ENCODE measurements at places on chromosomes 5 and 9.

DNA sequence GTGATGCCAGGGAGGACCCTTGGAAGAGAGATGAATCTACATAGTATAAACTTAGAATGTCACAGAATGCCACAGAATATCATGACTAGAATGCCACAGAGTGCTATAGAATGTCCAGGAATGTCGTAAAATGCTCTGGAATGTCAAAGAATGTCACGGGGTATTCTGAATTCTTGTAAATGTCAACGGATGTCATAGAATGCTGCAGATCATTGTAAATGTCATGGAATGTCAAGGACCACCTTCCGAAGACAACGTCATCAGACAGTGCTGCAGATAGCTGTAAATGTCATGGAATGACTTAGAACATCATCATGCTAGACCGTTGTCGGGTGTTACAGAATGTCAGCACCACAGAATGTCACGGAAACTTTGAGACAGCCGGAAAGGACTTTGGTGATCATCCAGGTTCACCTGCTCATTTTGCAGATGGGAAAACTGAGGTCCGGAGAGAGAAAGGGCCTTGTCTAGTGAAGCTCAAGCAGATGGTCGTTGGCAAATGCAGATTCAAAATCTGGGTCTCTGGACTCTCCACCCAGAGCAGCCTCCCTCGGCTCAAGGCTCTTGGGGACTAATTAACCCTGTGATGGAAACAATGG is 117.1 kb downstream of the LHX2 start:
- peaks cover 2% of the 10 kb centered on the region for H3K4me1 ChIP-seq
- H3K27ac ChIP-seq = no peak overlapping the region
- H3K27me3 ChIP-seq = no peaks in the 10 kb centered on the region
- no peaks in the 10 kb centered on the region for H3K36me3 ChIP-seq
- H3K4me3 ChIP-seq = no peak overlapping the region

GRCh38 chr5:170519549-170519948 is 15.7 kb downstream of the KCNIP1 start:
- H3K4me1 ChIP-seq = no peaks in the 10 kb centered on the region
- H3K36me3 ChIP-seq = no peaks in the 10 kb centered on the region

DNA sequence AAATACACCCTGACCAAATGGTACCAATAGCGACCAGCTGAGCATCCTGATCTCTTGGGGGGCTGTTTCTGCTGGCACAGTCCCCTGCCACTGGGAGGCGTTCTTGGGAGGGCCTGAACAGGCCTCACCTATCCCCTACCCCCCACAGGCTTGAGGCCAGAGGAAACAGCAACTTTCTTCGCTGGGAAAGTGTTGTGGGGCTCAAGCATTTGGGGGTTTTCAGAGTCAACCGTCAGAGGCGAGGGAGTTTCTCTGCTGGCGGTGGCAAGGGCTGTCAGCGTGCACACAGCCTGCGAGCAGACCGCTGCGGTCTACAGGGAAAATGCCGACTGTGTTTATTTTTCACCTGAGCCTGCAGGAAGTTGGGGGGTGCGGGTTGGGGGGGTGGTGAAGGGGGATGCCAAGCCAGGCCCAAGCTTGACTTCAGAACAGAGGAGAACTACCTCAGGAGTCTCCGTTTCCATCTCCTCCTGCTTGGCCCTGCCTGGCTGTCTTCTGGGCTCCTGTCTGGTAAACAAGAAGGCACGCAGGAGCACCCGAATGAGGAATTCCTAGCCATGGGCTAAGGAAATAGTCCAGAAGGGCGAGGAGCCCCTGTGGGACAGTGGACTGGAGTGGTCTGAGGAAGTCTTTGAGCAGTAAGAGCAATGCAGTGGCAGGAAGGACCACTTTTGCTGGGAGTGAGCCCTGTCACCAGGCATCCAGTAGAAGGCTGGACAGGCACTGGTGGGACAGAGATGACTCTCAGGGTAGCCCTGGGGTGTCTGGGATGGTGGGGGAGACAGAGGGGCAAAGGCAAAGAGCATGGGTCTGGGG is 18.1 kb downstream of the TCF7 start:
- H3K4me1 ChIP-seq = peaks cover 98% of the 10 kb centered on the region
- peak overlapping the region; percentile 98 for H3K27ac ChIP-seq
- peaks cover 50% of the 10 kb centered on the region for H3K36me3 ChIP-seq
- no peaks in the 10 kb centered on the region for H3K27me3 ChIP-seq
- H3K4me3 ChIP-seq = peak overlapping the region; percentile 29

GRCh38 chr5:163914910-163915309 is 409.5 kb downstream of the MAT2B start:
- H3K27me3 ChIP-seq = no peaks in the 10 kb centered on the region
- no peaks in the 10 kb centered on the region for H3K4me1 ChIP-seq

DNA sequence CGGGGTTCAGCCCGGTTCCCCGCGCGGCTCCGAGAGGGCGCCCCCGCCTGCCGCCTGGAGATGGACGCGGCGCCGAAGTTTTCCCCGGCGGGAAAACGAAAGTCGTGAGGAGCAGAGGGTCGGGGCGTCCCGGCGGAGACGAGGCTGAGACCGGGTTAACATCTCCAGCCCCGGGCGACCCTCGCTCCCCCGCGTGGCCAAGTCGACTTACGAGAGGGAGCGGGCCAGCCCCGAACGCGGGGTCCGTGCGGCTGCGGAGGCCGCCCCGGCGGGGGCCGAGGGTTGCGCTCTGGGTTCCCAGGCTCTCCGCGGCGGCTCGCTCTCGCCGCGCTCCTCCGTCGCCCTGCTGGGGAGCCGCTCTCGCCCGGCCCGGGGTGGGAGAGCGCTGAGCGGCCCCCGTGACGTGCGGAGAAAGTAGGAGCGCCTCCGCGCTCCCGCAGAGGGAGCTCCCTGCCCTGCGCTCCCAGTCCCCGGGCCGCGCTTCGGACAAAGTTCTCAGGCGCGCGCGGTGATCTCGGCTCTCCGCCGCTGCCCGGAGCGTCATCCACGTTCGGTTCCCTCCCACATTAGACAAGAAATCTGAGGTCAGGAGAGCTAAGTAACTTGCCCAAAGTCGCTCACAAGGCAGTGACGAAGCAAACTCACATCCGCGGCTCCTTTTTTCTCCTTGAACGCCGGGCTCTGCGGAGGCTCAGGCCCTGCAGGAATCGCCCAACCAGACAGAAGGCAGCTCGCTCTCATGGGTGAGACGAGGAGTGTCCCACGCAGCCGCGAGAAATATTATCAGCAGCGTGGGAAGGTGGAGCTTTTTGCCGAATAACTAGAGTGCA is 1.2 kb upstream of the GCNT4 start:
- peak; percentile 20 for DNase-seq
- no peaks in the 10 kb centered on the region for H3K36me3 ChIP-seq
- peak overlapping the region; percentile 80 for H3K4me3 ChIP-seq
- no peaks in the 10 kb centered on the region for H3K27me3 ChIP-seq
- peaks cover 48% of the 10 kb centered on the region for H3K4me1 ChIP-seq

- no peaks in the 10 kb centered on the region for H3K36me3 ChIP-seq
- no peak for DNase-seq
- H3K27ac ChIP-seq = no peak overlapping the region
- no peak overlapping the region for H3K4me3 ChIP-seq
- H3K4me1 ChIP-seq = no peaks in the 10 kb centered on the region
These were observed 182.7 kb downstream of the TAF11L14 start for GRCh38 chr5:17816944-17817343.

DNA sequence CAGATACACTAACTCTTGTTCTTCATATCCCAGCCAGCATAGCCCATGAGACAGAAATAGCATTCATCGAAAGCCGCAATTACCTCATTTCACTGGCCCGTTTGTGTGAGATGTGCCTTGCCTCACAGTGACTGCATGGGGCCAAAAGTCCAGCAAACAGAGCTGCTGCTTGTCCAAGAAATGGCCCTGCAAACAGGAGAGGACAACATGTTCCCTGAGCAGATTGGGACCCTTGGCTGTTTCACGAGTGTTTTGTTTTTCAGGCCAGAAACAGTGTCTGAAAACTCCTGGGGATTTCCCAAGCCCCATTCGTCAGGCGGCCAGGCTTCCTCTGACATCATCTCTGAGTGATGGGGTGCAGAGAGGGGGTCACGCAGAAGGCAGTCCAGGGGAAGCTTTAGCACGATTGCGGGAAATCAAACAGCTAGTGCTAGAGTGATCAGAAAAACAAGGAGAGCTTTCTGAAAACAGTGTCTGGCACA is 503.6 kb upstream of the PAPPA start:
- no peaks in the 10 kb centered on the region for H3K27me3 ChIP-seq
- H3K4me3 ChIP-seq = no peak overlapping the region
- no peaks in the 10 kb centered on the region for H3K4me1 ChIP-seq
- no peak overlapping the region for H3K27ac ChIP-seq
- DNase-seq = no peak

DNA sequence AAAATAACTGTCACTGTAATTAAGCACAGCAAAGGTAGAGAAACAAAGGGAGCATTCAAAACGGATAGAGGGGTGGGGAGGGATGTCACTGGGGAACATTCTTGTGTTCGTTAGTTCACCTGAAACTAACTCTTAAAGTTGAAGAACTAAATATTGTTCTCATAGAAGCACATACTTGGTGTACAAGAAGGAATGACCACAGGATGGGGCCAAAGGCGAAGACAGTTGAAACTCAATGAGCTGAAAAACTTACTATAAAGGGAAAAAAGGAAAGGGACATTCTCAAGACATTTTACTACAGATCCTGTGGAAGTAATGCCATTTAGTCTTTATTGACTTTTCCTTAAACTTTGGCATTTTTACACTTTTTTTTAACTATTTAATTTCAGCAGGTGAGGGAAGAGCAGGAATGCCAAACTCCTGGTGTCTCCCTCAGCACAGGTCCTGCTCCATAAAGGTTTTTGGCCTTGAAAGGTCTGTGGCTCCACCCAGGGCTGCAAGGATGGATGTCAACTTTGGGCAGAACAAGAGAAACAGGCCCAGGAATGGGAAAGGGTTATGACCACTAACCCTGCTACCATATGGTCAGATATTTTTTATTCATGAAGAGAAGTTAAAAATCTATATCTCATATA is 197.6 kb upstream of the RASA1 start:
- no peak overlapping the region for H3K4me3 ChIP-seq
- no peaks in the 10 kb centered on the region for H3K36me3 ChIP-seq
- H3K27me3 ChIP-seq = no peaks in the 10 kb centered on the region
- H3K27ac ChIP-seq = no peak overlapping the region
- peaks cover 8% of the 10 kb centered on the region for H3K4me1 ChIP-seq
- DNase-seq = no peak

GRCh38 chr9:131951905-131952304 is 127.8 kb downstream of the MED27 start:
- no peaks in the 10 kb centered on the region for H3K27me3 ChIP-seq
- no peak overlapping the region for H3K27ac ChIP-seq
- DNase-seq = no peak

- no peak overlapping the region for H3K27ac ChIP-seq
- no peak for DNase-seq
- H3K4me3 ChIP-seq = no peak overlapping the region
These were observed 116.9 kb upstream of the MEF2C start for GRCh38 chr5:88999853-89000252.

- no peak for DNase-seq
- H3K27me3 ChIP-seq = no peaks in the 10 kb centered on the region
- no peaks in the 10 kb centered on the region for H3K4me1 ChIP-seq
These were observed 1218.7 kb downstream of the EFNA5 start for GRCh38 chr5:106451998-106452397.

- DNase-seq = no peak
- no peaks in the 10 kb centered on the region for H3K4me1 ChIP-seq
- no peaks in the 10 kb centered on the region for H3K36me3 ChIP-seq
- H3K27ac ChIP-seq = no peak overlapping the region
- no peak overlapping the region for H3K4me3 ChIP-seq
These were observed 298.8 kb downstream of the RASEF start for GRCh38 chr9:82764061-82764668.

DNA sequence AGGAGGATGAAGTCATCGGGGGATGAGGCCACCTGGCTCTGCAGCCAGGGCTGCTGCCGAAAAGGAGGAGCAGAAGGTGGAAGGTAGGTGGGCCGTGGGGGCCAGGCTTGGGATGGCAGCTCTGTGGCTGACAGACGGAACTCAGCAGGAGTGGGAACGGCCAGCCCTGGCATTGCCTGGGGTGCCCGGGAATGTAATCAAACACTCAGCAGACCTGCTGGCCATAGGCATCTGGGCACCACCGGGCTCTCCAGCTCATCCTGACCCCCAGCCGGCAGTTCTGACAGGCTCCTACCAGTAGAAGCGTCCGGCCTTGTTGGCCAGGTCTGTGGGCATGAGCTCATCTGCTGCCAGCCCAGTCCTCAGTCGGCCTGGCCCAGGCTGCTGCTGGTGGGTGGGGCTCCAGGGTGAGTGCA is 4.3 kb upstream of the FAT2 start:
- no peaks in the 10 kb centered on the region for H3K4me1 ChIP-seq
- no peak for DNase-seq
- no peaks in the 10 kb centered on the region for H3K27me3 ChIP-seq
- H3K4me3 ChIP-seq = no peak overlapping the region
- no peaks in the 10 kb centered on the region for H3K36me3 ChIP-seq
- H3K27ac ChIP-seq = no peak overlapping the region

DNA sequence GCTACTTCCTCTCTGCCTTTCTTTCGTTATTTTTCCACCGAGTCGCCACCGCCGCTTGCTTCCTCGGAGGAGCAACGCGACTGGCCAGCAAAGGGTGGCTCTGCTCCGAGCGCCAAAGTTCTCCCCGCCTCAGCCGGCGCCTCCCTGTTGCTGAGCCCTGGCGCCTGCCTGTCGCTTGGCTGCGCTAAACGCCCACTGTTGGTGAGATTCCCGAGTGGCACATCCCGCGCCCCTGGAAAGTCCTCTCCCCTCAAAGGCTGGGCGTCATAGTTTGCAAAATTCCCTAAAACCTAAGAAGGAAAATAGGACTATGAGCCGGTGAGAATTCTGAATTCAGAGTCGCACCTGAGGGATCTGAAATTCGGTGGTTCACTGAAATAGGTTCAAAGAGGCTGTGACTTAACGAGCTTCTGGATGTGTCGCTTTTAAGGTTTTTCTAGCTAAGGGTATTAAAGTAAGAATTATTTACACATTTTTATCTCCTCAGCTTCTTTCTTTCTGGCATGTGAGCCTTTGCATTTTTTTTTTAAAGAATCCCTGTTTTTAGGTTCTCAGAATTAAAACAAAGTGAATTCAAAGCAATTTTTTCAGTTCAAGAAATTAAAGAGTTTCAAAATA is at the start of gene GRIN3A:
Gene GRIN3A (minus strand): TSS at position 82 of the 618 bp plus-strand sequence. CDS start 668 bp downstream, outside the sequence.
- no peak within 1 kb of the TSS for H3K4me3 ChIP-seq
- H3K27me3 ChIP-seq = peaks cover 8% of the 10 kb centered on the region
- H3K27ac ChIP-seq = no peak within 1 kb of the TSS
- no peak for DNase-seq
- no peaks in the 10 kb centered on the region for H3K36me3 ChIP-seq
- no peaks in the 10 kb centered on the region for H3K4me1 ChIP-seq

GRCh38 chr5:169763376-169764017 is 126.4 kb downstream of the DOCK2 start:
- no peaks in the 10 kb centered on the region for H3K4me1 ChIP-seq
- no peaks in the 10 kb centered on the region for H3K27me3 ChIP-seq
- H3K4me3 ChIP-seq = no peak overlapping the region

DNA sequence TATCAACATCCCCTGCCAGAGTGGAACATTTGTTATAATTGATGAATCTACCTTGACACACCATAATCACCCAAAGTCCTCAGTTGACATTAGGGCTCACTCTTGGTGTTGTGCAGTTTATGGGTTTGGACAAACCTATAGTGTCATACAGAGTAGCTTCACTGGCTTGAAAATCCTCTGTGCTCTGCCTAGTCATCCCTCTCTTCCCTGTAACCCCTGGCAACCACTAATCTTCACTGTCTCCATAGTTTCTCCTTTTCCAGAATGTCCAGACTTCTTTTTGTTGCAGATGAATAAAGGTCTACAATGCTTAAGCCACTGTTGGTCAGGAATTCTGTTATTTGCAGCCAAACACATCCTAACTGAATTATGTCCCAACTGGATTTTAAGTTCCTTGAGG is 22.5 kb upstream of the SUB1 start:
- H3K27ac ChIP-seq = no peak overlapping the region
- no peaks in the 10 kb centered on the region for H3K27me3 ChIP-seq
- no peaks in the 10 kb centered on the region for H3K4me1 ChIP-seq
- H3K36me3 ChIP-seq = no peaks in the 10 kb centered on the region
- no peak overlapping the region for H3K4me3 ChIP-seq
